ENCODE measurements at places on chromosomes 4 and X.

DNA sequence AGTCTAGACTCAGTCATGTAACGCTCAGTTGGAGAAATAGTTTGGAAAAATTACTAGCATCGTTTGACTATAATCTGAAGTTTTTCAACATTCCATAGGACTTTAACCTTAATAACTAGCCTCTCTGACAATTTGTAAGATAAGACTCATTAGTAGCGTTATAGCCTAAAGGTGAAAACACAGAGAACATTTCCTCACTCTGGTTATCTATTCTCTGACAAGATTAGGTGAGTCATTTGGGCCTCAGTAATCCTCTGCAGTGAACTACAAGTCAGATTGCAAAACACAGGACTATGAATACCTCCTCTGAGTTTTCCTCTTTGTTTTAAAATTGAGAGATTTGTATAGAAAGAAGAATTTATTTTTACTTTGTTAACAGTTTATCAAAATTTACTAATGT, 31.8 kb upstream of the PDLIM5 start:
- DNase-seq = no peak

DNA sequence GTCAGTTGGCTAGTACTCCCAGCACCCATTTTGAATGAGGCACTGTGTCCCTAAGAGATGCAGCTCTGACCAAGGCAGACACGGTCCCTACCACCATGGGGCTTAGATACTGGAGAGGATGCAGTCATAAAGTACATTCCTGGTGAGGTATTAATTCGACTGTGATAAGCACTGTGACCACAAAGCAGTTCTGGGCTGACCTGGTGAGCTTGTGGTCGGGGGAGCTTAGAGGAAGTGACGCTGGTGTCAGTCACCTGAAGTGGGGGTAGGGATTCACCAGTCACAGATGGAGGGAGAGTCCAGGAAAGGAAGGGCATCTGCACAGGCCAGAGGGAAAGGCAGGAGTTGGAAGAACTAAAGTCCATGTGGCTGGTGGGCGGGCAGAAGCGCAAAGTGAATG, 15.8 kb upstream of the CLTRN start:
- DNase-seq = no peak

DNA sequence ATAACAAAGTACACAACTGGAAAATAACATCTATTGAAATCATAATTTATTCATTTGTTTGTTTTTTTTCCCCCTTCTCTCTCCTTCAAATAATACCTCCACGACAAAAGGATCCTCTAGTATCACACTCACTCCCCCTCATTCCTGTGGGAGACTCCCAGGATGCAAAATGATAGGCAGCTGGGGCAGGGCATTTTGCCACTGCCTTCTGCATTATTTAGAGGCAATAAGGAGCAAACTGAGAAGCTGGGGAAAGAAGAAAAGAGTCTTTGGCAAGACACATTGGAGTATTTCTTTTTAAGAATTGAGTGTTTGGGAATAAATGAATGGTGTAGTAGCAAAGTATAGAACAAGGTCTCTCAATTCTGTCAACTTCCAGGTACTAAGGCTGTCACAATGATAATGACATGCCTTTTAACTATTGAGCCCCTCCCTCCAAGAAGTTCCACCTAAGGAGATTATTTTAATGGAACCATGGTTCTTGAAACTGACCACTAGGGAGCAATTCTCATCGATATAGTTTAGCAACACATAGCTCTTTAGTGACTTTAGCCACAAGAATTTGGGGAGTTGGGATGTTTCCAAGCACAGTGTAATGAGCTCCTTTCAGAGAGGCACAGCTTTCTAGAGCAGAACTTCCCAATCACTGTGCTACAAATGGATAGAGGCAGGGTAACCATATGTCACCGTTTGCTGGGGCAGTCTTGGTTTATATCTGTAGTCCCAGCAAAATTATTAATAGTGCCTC, 303.3 kb downstream of the FRMPD4 start:
- no peak for DNase-seq

- DNase-seq = no peak
Measured at GRCh38 chr4:140112576-140112975, 41.4 kb downstream of the MAML3 start.

DNA sequence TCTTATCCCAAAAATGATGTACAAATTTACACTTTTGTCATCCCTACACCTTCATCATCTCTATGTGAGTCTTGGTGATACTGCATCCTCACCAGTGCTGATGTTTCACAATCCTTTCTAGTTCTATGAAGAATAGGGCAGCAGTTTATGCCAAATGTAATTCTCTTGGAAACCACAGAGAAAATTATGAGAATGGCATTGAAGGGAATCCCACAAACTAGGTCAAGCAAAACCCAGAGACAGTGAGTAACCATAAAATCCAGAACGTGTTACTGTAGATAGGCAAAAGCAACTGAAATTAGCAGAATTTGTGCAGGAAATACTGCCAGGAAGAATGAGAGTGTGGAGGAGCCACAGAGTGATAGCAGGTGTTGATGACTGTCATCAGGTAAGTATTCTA, 24.5 kb downstream of the IL15 start:
- DNase-seq = no peak

- no peak for DNase-seq
Measured at GRCh38 chr4:1055721-1056590, 44.5 kb downstream of the FGFRL1 start.

DNA sequence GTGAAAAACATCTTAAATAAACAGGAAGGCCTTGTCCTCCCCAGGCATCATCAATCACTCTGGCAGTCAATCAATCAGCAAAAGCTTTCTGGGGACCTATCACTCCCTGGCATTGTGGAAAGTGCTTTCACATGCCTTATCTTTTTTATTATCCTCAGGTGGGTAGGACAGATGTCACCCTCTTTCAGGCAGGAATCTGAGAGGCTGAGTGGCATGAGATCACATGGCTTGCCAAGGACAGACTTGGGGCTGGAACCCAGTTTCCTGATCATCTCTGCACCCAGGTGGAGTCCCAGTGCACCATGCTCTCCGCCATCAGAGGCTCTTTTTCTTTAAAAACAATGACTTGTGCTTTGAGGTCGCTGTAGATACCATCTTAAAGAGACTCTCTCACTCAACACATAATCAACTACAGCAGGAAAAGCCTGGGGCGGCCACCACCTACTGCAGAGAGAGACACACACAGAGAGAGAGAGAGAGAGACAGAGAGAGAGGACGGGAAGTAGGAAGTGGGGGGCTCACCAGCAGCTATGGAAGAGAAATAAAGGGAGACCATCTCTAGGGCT, 282.7 kb downstream of the PTTG2 start:
- no peak for DNase-seq

GRCh38 chr4:6313216-6313615, 43.6 kb downstream of the WFS1 start:
- DNase-seq = no peak
